Common myeloid progenitor, CD34-positive (primary cell): ENCODE measurements at places on chromosomes 7 and 10.

GRCh38 chr7:29106669-29106988 is 39.7 kb downstream of the CPVL start:
- no peak for DNase-seq

DNA sequence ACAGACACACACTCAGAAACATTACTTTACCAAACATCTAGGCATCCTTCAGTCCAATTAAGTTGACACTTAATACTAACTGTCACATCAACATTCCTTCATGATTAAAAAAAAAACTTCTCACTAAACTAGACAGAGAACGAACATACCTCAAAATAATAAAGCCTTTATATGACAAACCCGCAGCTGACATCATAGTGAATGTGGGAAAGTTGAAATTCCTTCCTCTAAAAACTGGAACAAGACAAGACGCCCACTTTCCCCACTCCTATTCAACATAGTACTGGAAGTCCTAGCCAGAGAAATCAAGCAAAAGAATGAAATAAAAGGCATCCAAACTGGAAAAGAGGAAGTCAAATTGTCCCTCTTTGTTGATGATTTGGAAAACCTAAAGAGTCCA is 96.9 kb upstream of the PPP1R9A start:
- no peak for DNase-seq

DNA sequence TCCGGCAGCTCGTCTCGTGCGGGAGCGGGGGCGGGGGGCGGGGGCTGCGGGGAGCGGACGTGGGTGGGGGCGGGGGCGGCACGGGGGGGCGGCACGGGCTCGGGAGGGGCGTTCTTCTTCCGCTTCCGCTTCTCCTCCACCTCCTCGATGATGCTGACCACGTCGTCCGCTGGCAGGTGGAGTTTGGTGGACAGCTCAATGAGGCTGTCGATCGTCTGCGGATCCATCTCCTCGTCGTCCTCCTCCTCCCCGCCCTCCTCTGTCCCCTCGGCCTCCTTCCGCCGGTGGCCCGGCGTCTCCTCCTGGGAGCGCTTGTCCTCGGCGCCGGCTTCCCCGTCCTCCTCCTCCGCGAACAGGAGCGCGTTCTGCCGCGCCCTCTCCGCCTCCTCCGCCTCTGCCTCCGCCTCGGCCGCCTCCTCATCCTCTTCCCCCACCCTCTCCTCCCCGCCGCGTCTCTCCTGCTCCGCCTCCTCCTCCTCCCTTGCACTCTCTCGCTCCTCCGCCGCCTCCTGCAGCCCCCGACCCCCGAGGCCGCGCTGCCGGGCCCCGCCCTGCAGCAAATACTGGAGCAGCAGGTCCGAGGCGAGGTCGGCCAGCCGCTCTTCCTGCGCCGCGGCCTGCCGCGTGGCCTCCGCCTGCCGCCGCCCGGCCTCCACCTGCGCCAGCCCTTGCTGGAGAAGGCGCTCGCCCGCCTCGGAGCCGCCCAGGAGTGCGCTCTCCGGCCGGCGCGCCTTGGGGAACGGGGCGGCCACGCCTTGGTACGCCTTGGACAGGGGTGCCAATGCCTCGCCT is 1.9 kb downstream of the VGF start:
- DNase-seq: no peak

- no peak for DNase-seq
Observed at GRCh38 chr7:148303295-148304082, 287.1 kb upstream of the C7orf33 start.

DNA sequence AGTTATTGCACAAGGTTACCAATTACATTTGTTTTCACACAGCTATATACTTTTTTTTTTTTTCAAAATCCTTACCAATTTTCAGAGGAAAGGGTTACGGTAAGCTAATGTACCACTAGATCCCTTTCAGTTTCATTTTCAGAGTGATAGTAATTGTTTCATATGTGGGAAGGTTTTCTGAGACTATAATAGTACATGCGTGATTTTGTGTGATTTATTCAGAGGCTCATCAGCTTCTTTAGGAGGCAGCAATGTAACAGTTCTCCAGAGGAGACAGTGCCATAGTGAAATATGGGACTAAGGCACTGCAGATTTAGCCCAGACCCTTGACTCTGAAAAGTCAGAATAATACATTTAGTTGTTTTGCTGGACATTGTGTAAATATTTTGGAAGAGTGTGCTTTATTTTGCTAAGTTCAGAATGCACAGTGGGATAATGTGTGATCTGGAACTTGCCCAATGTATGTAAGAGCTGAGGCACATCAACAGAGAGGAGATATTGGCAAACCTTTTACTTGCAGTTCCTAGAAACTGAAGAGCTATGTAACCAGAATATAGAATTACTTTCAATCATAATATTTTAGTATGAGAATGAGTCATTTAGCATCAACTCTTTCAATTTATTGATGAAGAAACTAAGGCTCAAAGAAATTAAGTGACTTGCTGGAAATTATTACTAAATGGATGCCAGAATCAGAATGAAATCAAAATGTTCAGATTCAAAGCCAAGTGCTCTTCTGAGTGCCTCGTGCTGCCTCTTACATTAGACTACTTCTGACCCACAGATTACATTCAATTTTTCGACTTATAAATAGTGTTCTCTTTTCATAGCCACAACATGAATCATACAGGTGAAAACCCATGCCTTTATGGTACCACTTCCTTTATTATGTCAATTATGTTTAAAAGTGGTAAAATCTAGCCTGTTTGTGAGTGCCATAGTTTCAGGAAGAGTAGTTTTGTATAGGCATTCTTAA is 207.7 kb upstream of the TEX47 start:
- peak; percentile 22 for DNase-seq

- DNase-seq: peak; percentile 79
Observed at GRCh38 chr7:41696323-41696916, 6.5 kb downstream of the INHBA start.

GRCh38 chr7:157889480-157889879 is 552.7 kb downstream of the DNAJB6 start:
- DNase-seq: no peak

DNA sequence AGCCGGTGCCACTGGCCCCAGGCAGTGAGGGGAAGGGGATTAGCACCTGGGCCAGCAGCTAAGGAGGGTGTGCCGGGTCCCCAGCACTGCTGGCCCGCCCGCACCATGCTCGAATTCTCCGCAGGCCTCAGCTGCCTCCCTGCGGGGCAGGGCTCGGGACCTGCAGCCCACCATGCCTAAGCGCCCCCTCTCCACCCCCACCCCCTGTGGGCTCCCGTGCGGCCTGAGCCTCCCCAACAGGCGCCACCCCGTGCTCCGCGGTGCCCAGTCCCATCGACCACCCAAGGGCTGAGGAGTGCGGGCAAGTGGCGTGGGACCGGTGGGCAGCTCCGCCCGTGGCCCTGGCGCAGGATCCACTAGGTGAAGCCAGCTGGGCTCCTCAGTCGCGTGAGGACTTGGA is 144.8 kb upstream of the CDCA7L start:
- no peak for DNase-seq

GRCh38 chr10:103498936-103499638 is 5.6 kb downstream of the NEURL1 start:
- DNase-seq: no peak

GRCh38 chr7:8070451-8071180 is 102.0 kb downstream of the GLCCI1 start:
- no peak for DNase-seq

GRCh38 chr10:98474628-98475027 is 27.9 kb upstream of the HPS1 start:
- DNase-seq: no peak

DNA sequence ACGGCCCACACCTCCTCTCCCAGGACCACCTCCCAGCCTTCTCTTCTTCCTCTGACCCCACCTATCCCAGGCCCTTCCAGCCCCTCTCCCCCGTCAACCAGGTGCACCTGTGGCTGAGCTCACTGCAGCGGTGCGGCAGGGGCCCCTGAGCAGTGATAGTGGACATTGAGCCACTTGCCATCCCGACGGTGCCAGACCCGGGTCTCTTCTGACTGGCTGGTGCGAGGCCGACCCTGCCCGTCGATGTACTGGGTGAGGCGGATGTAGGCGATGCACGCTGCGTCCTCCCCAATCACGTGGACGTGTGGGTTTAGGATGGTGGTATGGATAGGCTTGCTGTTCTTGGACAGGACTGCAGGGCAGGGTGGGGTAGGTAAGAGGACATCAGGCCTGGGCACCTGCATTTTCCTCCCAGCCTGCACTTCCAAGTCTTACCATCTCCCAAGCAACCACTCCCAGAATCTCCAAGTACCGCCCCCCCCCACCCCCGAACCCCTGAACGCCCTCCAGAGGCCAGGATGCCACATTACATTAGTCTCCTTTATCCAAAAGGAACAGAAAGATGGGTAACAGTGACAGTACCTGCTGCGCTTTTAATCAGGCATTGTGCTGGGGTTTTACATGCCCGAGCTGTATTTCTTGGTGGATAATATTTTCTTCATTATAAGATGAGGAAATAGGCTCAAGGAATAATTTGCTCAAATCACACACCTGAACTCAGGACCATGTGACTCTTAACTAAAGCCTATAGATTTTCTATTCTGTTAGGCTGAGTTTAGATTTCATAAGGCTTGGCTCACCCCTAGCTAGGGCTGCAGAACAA is 3.7 kb upstream of the NDST2 start:
- no peak for DNase-seq

- DNase-seq: no peak
Observed at GRCh38 chr7:22972207-22972606, 41.7 kb downstream of the HYCC1 start.

DNA sequence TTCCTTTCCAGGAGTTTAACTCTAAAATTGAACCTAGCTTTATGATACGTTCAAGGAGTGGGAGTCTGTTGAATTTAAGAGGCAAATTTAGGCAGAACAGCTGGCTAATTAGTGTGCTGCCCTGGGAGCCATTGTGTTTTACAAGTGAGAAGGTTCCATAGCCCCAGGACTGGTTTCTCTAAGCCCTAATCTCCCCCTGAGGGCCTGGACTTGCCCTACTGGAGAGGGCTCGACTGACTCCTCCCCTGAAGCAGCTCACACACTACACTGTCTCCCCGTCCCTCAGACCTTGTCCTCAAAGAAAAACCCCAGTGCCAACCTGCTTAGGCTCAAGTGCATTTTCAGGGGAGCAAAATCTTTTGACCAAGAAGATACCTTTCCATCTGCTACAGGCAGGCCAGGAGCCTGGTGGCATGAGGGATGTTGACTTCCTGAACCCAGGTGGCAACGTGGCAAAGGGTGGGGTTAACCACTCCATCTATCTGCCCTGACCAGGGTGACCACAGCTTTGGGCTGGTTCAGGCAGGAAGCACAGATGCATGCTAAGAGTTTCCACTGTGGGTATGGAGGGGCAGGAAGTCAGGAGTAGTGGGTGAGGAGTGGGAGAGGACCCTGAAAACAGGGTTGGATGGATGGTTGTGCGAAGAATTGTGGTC is 68.9 kb upstream of the CARD11 start:
- peak; percentile 35 for DNase-seq
